Activated T-cell treated with anti-CD3 and anti-CD28 coated beads, Interleukin-2, amount 50 U/mL, for 24 hours (primary cell): ENCODE measurements at places on chromosomes 1 and 21.

DNA sequence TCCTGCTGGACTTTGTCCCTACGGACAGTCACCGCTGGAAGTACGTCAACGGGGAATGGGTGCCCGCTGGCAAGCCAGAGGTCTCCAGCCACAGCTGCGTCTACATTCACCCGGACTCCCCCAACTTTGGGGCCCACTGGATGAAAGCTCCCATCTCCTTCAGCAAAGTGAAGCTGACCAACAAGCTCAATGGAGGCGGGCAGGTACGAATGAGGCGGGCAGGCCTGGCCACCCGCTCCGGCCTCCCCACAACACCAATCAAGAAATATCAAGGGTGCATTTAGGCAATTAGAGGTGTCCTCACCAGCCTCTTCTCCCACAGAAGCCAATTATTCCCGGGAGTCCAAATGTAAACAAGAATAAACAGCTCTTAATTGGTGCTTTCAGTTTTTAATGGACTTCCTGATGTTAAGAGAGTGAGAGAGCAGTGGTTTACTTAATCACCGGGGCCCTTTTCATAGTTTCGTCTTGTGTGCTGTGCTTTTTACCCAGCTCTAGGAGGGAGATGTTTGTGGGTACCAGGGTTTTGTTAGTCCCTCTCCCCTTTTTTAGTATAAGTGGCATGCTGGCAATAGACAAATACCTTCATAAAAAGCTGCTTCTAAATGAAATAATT, 10.7 kb downstream of the TBX19 start:
- no peak overlapping the region for H3K4me3 ChIP-seq
- no peak for DNase-seq
- no peaks in the 10 kb centered on the region for H3K27me3 ChIP-seq
- H3K27ac ChIP-seq, result no peak overlapping the region
- H3K4me1 ChIP-seq, result peaks cover 12% of the 10 kb centered on the region

DNA sequence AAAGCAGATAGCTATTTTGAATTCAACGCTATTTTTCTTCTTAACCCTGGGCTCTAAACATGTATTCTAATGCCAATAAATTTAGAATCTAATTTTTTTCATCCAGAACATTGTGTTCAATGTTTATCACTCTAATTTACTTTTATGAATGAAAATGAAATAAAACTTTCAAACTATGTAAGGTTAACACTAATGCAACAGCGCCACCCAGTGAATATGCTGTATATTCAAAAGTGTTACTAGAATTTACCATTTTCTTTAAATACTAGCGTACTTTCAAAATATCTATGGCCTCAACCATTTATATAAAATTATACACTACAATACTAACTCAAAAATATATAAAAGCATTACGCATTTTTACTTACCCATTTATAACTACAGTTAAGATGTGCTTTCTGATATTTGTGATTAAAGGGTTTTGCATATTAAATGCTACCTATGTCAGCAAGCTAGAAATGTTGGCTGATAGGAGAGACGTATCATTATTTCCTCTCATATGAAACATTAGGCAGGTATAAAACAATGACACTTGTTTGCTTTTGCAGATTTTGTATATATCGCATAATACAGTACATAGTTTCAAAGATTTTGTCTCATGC, 5.9 kb upstream of the NUF2 start:
- H3K36me3 ChIP-seq, result peaks cover 23% of the 10 kb centered on the region
- H3K4me3 ChIP-seq, result no peak overlapping the region
- DNase-seq, result no peak
- no peak overlapping the region for H3K27ac ChIP-seq

DNA sequence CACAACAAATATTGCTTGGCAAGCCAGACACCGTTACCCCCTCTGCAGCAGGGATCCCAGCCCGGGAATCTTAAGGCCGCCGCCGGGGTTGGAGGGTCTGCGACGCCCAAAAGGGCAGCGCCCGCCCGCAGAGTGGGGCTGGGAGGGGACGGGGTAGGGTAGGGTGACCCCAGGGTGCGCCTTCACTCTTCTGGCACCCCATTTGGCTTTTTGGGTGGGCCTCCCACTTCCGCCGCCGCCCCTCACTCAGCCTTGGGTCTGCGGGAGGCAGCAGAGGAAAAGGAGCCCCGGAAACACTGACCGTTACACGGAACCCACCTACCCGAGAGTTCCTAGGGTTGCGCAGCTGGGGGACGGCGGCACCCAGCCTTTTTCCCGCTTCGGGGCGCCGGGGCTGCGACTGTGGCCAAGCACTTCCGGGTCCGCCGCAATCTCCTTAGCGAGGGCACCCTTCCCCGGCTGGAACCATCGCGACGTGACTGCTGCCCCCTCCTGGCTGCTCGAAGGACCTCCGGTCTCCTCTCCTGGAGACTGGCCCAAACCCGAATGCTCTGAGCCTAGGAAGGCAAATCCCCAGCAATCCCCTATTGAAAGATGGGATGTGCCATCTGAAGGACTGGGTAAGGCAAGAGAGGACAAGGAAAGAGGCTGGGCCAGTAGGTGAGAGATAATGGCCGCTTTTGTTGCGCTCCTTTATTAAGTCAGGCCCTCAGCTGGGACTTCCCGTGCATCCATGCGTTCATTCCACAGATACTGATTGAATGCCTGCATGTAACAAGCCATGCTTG, at the start of gene PIGC:
Gene PIGC (minus strand): TSS at position 404 of the 788 bp plus-strand sequence. CDS start 1,447 bp downstream, outside the sequence.
- H3K4me1 ChIP-seq, result peaks cover 36% of the 10 kb centered on the region
- H3K4me3 ChIP-seq, result peak within 1 kb of the TSS; percentile 89
- peak; percentile 93 for DNase-seq
- H3K36me3 ChIP-seq, result peaks cover 38% of the 10 kb centered on the region

GRCh38 chr21:28333578-28334075, 659.0 kb downstream of the LTN1 start:
- no peaks in the 10 kb centered on the region for H3K36me3 ChIP-seq
- DNase-seq, result no peak
- no peak overlapping the region for H3K4me3 ChIP-seq
- no peaks in the 10 kb centered on the region for H3K4me1 ChIP-seq

DNA sequence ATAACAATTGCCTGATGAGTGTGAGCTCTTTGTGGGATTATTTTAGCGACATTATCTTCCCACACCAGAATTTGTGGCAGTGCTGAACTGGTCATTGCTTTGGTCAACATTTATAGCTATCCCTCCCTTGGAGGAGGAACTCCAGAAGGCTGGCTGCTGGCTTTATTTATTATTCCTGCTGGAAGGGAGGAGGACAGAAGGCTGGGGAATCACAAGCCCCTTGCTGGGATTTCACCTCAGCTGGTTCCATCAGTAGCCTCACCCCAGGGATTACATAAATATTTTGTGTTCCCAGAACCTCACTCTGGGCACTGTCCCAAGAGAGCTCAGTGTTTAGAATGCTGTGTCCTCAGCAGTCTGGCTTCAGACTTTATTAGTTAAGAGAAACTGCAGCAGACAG, 102.8 kb upstream of the C1orf21 start:
- no peak overlapping the region for H3K27ac ChIP-seq
- DNase-seq, result no peak
- no peaks in the 10 kb centered on the region for H3K4me1 ChIP-seq
- no peaks in the 10 kb centered on the region for H3K36me3 ChIP-seq
- H3K27me3 ChIP-seq, result peaks cover 2% of the 10 kb centered on the region

GRCh38 chr1:34870395-34870794, 10.8 kb upstream of the SMIM12 start:
- peaks cover 31% of the 10 kb centered on the region for H3K27me3 ChIP-seq
- no peak overlapping the region for H3K27ac ChIP-seq
- H3K36me3 ChIP-seq, result no peaks in the 10 kb centered on the region
- no peak for DNase-seq

DNA sequence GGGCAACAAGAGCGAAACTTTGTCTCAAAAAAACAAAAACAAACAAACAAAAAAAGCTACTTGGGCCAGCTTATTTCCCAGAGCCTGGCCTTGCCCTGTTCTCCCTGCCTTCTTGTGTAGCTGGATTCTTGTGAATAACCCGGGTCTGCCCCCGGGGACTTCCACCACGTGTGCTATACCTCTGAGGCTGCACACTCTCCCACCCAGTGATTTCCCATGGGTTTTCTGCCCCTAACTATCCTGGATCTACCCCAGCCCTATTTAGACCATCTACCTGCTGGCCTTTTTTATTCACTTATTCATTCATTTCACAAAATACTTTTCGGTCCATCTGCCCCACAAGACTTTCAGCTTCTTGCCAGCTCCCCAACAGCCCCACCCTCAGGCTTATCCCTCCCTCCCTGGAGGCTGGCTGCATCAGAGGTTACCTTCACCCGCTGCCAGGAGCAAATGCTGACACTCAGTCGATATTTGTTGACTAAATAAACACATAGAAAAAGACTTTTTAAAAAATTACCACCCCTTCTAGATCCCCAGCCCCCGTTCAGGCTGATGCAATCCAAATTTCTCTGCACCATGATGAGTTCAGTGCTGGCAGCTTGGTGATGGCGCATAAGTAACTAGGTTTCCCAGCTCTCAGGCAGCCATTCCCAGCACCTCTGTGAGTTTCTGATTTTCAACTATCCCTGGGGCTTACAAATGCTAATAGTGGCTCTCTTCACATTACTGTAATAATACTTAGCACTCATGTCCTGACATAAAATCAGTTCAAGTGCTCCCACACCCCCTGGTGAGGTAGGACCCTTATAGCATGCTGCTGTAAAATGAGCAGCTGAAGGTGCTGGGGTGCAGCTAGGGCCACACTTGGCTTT, 30.7 kb upstream of the TARBP1 start:
- peaks cover 12% of the 10 kb centered on the region for H3K4me1 ChIP-seq
- peaks cover 6% of the 10 kb centered on the region for H3K27me3 ChIP-seq
- no peak for DNase-seq

GRCh38 chr1:162903246-162903645, 42.3 kb upstream of the CCDC190 start:
- no peak overlapping the region for H3K27ac ChIP-seq
- peaks cover 2% of the 10 kb centered on the region for H3K27me3 ChIP-seq
- H3K36me3 ChIP-seq, result no peaks in the 10 kb centered on the region
- H3K4me3 ChIP-seq, result no peak overlapping the region
- no peaks in the 10 kb centered on the region for H3K4me1 ChIP-seq

DNA sequence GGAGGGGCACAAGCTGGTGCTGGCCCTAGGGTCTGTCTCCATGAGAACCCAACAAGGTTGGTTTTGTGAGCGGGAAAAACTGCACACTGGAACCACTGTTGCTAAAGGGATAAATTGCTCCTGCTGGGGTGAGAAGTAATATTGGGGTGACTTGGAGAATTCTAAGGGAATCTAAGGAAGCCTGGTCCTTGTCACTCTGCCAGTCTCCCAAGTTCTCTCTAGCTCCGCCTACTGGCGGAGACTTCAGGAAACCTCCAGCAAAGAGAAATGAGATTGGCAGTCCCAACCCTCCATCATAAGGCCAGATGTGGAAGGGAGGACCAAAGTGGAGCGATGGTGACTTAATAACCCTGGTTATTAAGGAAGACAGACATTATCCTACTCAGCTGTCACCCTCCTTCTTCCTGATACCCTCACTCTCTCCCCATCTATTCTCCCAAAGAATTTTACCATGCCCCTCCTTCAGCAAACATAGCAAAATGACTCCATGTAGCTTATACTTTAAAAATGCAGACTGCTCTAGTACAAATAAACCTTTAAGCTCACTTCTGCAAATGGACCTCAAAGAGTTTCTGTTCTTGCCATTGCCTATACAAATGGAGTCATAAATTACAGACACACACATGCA, 2.7 kb downstream of the LCE1F start:
- no peaks in the 10 kb centered on the region for H3K4me1 ChIP-seq
- H3K27me3 ChIP-seq, result peaks cover 39% of the 10 kb centered on the region
- no peak overlapping the region for H3K27ac ChIP-seq

- peaks cover 66% of the 10 kb centered on the region for H3K36me3 ChIP-seq
- peaks cover 90% of the 10 kb centered on the region for H3K4me1 ChIP-seq
- no peak for DNase-seq
- no peaks in the 10 kb centered on the region for H3K27me3 ChIP-seq
These were observed 59.1 kb downstream of the PRDM2 start for GRCh38 chr1:13759072-13759471.

DNA sequence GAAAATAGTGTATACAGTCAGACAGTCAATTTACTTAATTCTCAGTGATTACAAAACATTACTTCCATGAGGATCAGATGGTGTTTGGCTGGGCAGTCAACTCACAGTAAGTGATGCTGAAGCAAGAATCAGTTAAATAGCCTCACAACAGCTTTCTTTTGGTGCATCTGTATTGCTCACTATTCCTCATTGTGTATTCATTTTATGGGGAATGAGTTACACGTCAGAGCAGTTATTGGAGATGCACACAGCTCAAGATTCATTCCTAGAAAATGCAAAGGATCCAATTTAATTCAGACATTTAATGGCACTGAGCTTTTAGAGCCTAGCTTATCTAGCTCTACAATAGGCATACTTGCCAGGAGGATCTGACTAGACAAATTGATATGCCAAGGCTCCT, 150.6 kb downstream of the HS2ST1 start:
- H3K27me3 ChIP-seq, result no peaks in the 10 kb centered on the region
- H3K4me1 ChIP-seq, result peaks cover 35% of the 10 kb centered on the region
- H3K27ac ChIP-seq, result no peak overlapping the region
- no peak overlapping the region for H3K4me3 ChIP-seq
- H3K36me3 ChIP-seq, result peaks cover 14% of the 10 kb centered on the region
- no peak for DNase-seq

- no peak overlapping the region for H3K4me3 ChIP-seq
- no peaks in the 10 kb centered on the region for H3K36me3 ChIP-seq
- no peak overlapping the region for H3K27ac ChIP-seq
- no peak for DNase-seq
- peaks cover 26% of the 10 kb centered on the region for H3K27me3 ChIP-seq
These were observed 71.0 kb upstream of the ACTRT2 start for GRCh38 chr1:2949966-2950925.

- H3K27me3 ChIP-seq, result no peaks in the 10 kb centered on the region
- no peaks in the 10 kb centered on the region for H3K36me3 ChIP-seq
- no peak overlapping the region for H3K27ac ChIP-seq
- no peak overlapping the region for H3K4me3 ChIP-seq
These were observed 208.0 kb downstream of the SPATA17 start for GRCh38 chr1:217839161-217839560.

- no peak for DNase-seq
- H3K4me3 ChIP-seq, result no peak overlapping the region
- peaks cover 20% of the 10 kb centered on the region for H3K27me3 ChIP-seq
- H3K36me3 ChIP-seq, result no peaks in the 10 kb centered on the region
- peaks cover 7% of the 10 kb centered on the region for H3K4me1 ChIP-seq
- no peak overlapping the region for H3K27ac ChIP-seq
These were observed 69.1 kb upstream of the STUM start for GRCh38 chr1:226479474-226479873.

- H3K4me1 ChIP-seq, result no peaks in the 10 kb centered on the region
- no peaks in the 10 kb centered on the region for H3K27me3 ChIP-seq
- DNase-seq, result no peak
- H3K27ac ChIP-seq, result no peak overlapping the region
- H3K4me3 ChIP-seq, result no peak overlapping the region
- peaks cover 35% of the 10 kb centered on the region for H3K36me3 ChIP-seq
These were observed 16.0 kb downstream of the TRIM11 start for GRCh38 chr1:228390649-228391048.

GRCh38 chr1:226980122-226980560, 40.0 kb downstream of the COQ8A start:
- DNase-seq, result peak; percentile 25
- H3K4me3 ChIP-seq, result no peak overlapping the region
- peaks cover 37% of the 10 kb centered on the region for H3K36me3 ChIP-seq
- H3K27me3 ChIP-seq, result no peaks in the 10 kb centered on the region
